Esophagus mucosa (tissue), 1 donor: ENCODE measurements at places on chromosomes 6 and 20. TPM values are rescaled to one million over a fixed set of nuclear protein-coding genes. Genes with fewer than 3 reads are reported as not detected.

DNA sequence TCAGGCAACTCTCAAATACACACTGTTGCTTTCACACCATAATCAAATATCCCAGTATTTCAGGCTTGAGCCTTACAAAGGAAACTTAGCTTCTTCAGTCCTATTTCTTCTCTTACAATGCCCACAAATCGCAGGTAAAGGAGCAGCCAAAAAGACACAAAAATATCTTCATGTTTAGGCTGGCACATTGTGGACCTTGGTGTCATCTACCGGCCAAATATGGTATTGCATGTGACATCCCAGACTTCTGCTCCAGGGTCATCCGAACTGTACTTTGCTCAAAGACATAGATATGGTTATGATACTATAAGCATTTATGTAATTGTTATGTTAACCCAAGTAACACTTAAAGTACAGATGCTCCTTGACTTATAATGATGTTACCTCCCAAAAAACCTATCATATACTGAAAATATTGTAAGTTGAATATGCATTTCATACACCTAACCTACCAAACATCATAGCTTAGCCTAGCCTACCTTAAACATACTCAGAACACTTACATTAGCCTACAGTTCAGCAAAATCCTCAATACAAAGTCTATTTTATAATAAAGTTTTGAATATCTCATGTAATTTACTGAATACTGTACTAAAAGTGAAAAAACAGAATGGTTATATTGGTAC is 4.6 kb downstream of the OR2H2 start:
- ATAC-seq: peak; percentile 67

GRCh38 chr6:37860226-37860839 is 40.8 kb downstream of the ZFAND3 start:
- ATAC-seq: no peak

DNA sequence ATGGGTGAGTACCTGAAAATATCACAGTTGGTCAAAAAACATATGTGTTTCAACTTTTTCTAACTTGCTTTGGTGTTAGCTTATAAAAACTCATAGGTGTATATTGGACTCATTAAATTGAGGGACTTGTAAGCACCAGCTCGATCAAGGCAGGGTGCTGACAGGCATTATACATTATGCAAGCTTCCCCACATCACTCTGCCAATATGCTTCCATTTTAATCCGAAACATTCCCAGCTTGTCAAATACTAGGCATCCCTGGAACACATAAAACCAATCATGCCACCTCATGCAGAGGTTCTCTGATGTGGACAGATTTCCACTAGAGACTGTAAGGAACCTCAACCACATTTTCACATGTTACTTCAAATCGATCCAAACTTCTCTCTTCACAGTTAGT is 187.3 kb upstream of the NT5E start:
- no peak for ATAC-seq

DNA sequence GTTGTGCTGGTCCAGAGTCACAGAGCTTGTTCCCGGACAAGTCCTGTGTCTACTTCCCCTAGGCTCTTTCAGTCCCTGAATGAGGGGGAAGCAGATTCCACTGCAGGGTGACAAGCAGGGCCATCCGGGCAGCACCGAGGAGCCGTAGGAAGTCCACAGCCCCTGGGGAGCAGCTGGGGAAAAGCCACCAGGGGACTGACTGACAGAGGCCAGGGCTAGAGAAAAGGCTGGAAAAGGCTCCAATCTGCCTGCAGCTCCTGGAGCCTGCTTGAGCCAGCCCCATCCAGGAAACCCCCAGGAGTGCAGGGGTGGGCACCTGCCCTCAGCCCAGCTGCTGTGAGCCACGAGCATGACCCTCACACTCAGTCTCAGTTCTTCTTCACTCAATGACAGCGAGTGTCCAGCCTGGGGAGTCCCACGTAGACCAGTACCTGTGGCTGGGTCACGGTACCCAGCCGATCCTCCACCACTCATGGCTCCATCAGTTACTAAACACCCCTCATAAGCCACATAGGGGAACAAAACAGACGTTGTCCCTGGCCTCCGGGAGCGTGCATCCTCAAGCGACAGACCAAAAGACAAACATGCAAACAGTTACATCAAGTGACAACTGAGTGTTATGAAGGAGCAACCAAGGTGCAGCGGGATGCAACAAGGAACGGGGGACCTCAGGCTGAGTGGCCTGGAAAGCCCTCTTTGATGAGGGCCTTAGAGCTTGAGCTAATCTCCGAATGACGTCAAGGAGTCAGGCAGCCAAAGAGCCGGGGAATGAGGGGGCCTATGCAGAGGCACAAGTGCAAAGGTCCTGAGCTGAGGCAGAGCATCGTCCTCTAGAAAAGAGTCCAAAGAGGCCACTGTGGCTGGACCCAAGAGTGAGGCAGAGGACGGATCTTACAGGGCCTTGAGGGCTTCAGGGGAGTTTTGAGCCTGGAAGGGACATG is 24.8 kb upstream of the VSTM2L start:
- ATAC-seq: no peak

EFCAB8 gene
- 0.48 TPM for total RNA-seq

- ATAC-seq: no peak
These were observed 71.3 kb downstream of the SLC22A3 start for GRCh38 chr6:160419488-160419887.

- no peak for ATAC-seq
These were observed 174.2 kb downstream of the MCHR2 start for GRCh38 chr6:99819853-99820252.

- ATAC-seq: peak; percentile 63
These were observed 129.8 kb downstream of the PREX1 start for GRCh38 chr20:48697845-48698491.

SLC13A3 gene
- total RNA-seq: 0.92 TPM

ARMC12 gene
- total RNA-seq: not detected

GRCh38 chr6:148495029-148495428 is 152.4 kb downstream of the SASH1 start:
- ATAC-seq: no peak

- ATAC-seq: no peak
These were observed 27.2 kb downstream of the GINM1 start for GRCh38 chr6:149593408-149593807.

MAP7 gene
- 29.9 TPM for total RNA-seq

RFX6 gene
- not detected for total RNA-seq
